ENCODE measurements at places on chromosomes 3 and 15. TPM values are rescaled to one million over a fixed set of nuclear protein-coding genes. Genes with fewer than 3 reads are reported as not detected.

Gene GPR176
- 31.5 TPM for total RNA-seq

Gene RAD51
- 2.2 TPM for total RNA-seq

Gene ACSBG1
- total RNA-seq, result 53.0 TPM

DNA sequence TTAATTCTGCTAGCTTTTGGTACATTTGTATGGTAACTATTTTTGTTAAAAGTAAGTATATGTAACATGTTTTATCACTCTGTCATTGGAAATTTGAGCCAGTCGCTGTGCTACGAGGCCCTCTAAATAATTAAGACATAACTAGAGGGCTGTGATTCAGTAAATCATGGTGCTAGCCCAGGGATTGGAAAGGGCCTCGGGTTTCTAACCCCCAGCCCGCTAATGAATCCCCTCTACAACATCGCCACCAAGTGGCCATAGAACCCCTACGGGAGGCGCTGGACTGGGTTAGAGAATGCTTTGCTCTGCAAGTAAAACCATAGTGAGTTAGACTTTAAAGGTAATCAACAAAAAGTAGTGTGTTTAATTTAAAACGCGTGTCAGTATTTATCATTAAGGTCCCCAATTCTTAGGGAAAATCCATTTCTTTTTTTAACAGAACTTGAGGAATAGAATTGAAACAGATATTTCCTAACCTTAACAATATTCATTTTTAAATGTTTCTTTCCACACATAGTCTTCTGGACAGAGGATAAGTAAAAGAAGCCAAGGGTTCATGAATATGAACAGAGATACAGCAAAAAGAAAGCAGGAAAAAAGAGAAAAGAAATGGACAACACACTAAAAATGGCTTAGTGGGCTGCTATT lies 744.7 kb downstream of the EPHA3 start:
- no peak for DNase-seq

DNA sequence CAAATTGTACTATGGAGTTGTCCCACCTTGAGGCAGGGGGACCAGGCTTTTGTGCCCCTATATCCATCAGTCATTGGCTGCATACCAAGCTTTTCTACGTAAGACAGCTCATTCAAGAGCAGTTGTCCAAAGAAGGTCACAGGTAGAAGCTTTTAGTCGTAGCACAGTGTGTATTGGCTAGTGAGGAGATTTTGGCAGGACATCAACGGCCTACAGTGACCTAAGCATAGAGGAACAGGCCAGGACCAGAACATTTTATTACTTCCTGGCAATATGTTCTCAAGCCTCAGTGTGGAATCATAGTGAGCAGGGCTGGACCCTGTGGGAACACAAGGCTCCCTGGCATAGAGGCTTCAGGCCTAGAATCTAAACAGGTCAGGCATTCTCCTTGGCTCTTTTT lies 105.4 kb upstream of the ANKRD28 start:
- DNase-seq, result no peak

Gene MOBP
- total RNA-seq, result 373 TPM

DNA sequence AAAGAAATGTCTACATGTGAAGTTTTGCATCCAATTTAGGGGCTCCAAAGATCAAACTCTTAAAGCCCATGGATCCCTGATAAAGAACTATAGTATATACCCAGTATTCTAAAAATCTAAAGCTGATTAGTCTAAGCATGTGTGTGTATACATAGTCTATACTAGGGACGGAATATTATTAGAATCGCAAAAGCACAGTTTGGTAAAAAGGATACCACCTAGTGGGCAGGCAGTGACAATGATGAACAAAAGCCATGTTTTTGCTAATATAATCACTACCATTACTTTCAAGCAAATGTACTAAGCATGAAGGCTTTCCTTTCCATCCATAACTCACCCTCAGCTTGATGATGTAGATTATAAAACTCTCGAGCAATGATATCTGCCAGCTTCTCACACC lies 16.5 kb downstream of the POLQ start:
- no peak for DNase-seq

- no peak for DNase-seq
Observed at GRCh38 chr15:48273049-48273448, 58.2 kb upstream of the DUT start.

DNA sequence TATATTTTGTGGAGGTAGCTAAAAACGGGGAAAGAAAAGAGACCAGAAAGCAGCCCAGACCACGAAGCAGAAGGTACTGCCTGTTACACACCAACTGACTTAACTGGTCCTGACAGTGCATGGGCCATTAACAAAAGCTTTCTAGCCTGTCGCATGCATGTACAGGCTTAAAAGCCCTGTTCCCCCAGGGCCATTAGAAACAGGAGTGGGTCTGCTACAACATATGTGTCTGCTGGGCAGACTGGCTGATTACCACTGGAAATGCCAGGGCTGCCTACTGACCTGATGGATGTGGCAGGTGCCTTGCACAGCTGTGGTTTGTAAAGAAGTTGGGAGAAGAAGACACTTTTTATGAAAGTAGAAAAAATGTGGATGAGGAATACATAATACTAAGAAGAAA lies 137.4 kb downstream of the GAP43 start:
- DNase-seq, result no peak

DNA sequence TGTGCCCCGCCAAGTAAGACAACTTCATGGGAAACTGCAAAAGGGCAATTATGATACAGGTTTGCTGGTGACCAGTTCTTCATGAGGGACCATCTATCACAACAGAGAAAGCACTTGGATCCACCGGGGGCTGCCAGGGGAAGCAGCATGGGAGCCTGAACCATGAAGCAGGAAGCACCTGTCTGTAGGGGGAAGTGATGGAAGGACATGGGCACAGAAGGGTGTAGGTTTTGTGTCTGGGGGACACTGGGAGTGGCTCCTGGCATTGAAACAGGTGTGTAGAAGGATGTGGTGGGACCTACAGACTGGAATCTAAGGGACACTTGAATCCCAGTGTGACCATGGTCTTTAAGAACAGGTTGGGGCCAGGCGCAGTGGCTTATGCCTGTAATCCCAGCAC lies 22.6 kb downstream of the MKRN2 start:
- DNase-seq, result no peak

Gene FOXB1
- total RNA-seq, result not detected

GRCh38 chr15:70271422-70272088 lies 173.8 kb upstream of the TLE3 start:
- no peak for DNase-seq

DNA sequence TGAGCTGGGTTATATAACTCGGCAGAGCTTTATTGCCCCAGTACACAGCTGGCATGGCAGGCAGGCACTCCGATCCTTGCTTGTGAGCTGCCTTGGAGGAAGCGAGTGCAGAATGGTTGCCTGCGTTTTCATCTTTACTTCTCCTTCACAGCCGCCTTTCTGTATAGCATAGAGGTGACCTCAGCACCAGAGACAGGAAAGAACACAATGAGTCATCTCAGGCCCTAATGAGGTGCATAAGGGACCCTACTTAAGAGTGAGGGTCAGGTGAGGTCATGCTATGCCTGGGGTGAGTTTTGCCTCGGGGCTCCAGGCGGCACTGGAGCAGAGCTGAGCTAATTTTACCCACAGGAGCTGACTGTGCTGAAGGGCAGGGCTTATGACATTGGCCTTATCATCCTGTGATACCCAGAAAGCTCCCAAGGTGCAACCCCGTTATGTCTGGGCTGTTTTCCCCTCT lies 43.5 kb downstream of the LPP start:
- DNase-seq, result no peak

Gene TUSC7
- total RNA-seq, result not detected

Gene CCDC191
- total RNA-seq, result 8.4 TPM

- DNase-seq, result no peak
Observed at GRCh38 chr3:30966896-30967295, 72.4 kb upstream of the GADL1 start.

Gene XCR1
- total RNA-seq, result not detected

Gene UNC13C
- total RNA-seq, result 50.8 TPM

DNA sequence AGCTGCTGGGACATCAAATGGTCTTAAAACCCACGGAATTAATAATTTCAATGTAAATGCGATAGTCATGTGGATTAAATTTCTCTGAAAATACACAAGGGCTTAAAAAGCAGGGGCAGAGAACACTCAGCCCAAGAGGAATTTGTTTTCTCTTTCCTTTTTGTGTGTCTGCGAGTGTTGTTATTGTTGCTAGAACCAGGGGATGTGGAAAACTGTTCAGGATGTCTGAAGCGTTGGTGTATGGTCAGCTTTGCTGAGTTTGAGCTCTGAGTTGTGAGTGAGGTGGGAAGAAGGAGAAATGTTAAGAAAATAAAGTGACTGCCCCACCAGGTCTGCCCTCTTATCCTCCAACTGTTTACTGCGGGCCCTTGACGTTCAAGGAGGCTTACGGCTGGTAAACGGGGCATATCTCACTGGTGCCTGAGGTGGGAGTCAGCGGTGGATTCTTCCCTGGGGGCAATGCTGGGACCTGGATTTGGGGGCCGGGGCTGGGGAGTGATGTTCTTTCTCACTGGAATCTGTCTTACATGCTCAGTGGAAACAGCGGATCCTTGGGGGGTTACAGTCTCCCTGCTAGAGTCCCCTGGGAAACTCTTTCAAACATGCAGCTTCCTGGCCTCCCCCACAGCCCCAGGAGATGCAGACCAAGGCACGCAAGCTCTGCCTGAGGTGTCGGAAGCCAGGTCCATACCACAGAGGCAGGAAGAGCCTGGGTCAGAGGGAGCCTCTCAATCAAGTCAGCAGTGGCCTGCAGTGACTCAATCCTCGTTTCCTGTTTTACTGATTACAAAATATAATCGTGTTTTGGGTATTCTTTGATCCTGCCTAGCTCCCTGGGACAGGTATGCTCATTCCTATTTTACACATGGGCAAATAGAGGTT lies 41.8 kb downstream of the ITGA11 start:
- no peak for DNase-seq

Gene RBP2
- total RNA-seq, result not detected

DNA sequence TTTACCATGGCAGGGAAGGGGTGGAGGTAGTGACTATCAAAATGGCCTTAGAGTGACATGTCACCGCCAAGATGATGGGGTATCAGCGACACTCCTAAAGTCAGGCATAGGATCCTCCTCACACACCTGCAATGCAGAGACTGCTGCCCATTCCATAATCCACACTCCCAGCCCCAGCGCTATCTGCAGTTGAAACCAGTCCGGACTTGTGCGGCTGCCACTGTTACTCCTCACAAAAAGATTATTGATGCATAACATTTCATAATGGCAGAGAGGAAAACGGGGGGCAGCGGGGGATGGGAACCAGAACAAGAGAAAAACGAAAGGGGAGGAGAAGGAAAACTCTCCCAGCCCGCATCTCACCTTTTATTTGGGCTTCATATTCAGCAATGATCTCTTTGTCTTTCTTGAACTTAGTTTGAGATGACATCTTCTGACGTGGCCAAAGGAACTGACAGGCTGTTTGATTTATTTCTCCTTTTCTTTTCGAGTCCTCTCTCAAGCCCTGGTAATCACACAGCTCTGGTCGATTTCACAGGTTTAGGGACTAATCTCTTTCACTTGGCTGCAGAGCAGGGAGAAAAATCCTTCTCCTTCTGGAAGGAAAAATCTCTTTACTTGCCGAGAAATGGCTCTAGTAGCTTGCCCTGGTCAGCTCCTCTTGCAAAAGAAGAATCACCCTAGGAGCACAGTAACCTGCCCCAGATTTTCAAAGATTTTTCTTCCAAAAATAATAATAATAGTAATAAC lies 749 bp downstream of the SRGAP3 start:
- no peak for DNase-seq

Gene SEMA3B
- total RNA-seq, result 102 TPM

Gene MEX3B
- total RNA-seq, result 4.7 TPM

Gene FBXW12
- 1.7 TPM for total RNA-seq

DNA sequence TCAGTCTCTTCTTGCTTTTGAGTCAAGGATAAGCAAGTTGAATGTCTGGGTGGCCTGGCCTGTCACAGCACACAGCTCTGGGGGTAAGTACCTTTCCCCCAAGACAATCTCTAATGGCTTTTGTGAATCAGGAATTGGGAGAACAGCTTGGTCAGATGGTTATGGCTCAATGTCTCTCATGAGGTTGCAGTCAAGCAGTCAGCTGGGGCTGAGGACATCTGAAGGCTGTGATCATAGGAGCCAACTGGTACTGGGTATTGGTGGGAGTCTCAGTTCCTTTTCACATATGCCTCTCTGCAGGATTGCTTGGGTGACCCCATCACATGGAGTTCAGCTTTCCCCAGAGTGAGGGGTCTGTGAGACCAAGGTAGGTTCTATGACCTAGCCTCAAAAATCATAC lies 33.0 kb upstream of the TMEM158 start:
- no peak for DNase-seq

DNA sequence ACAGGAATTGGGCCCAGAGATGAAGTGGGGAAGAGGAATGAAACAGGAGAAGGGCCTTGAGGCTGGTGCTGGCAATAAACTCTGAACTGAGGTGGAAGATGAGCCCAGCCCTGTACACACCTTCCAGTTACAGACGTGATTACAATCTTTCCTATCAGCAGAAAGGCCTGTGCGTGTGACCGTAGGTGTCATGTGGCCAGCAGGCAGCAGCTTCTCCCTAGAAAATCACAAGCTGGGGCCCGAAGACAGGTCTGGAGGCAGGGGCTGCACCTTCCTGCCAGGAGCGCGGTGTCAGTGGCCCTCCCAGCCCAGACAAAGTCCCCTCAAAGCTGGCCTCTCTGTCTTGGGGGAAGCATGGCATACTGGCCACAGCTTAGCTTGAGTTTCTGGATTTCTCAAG lies 16.7 kb upstream of the PIGZ start:
- no peak for DNase-seq

DNA sequence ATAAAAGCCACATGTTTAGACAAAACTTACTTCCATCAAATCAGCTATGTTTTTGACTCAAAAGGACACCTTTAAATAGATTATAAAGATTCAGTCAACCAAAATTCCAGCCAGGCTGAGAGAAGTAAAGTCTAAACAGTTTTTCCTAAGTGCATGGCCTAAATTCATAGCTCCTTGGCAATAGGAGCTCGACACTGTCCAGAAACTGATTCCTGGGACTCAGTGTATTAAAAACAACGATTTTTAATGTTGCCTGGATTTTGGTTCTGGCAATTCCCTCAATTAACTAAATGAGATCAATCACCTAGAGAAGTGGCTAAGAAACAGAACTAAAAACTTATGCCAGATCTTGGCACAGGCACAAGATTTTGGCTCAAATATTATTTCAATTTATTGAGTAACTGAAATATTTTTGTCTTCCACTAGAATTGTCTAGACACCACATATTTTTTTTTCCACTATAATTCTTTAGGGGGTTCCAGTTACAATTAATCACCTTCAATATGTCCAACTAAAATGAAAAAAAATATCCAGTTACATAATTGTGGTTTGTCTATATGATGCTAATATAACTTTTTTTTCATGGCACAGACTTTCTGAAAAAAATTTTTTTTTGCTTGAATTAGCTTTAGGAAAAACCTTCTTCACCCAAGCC lies 135.9 kb downstream of the TFDP2 start:
- no peak for DNase-seq

DNA sequence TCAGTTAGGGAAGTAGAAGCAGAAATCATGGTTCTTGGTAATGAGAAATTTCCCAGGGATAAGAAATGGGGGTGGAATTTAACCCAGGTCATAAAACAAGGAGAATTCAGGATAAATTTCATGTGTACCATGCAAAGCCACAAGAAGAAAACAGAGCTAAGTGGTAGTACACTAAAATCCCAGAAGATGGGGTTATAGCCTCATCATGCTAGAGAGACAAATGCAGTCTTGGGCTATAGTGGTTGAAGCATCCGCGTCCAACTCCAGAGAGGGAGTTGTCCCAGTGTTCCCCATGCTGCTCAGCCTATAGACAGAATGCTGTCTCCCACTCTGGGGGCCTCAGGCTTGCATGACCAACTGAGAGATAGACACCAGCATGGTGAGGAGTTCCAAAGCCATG lies 36.2 kb upstream of the CLRN1 start:
- no peak for DNase-seq
